ENCODE measurements at places on chromosomes 5 and 9. TPM values are rescaled to one million over a fixed set of nuclear protein-coding genes. Genes with fewer than 3 reads are reported as not detected.
A peak's percentile ranks its signal among the peaks of the same experiment; 100 is the strongest.

- DNase-seq, result peak; percentile 58
Observed at GRCh38 chr5:172793577-172794488, 22.8 kb upstream of the DUSP1 start.

- no peak for DNase-seq
Observed at GRCh38 chr5:1468629-1469527, 23.6 kb upstream of the SLC6A3 start.

DNA sequence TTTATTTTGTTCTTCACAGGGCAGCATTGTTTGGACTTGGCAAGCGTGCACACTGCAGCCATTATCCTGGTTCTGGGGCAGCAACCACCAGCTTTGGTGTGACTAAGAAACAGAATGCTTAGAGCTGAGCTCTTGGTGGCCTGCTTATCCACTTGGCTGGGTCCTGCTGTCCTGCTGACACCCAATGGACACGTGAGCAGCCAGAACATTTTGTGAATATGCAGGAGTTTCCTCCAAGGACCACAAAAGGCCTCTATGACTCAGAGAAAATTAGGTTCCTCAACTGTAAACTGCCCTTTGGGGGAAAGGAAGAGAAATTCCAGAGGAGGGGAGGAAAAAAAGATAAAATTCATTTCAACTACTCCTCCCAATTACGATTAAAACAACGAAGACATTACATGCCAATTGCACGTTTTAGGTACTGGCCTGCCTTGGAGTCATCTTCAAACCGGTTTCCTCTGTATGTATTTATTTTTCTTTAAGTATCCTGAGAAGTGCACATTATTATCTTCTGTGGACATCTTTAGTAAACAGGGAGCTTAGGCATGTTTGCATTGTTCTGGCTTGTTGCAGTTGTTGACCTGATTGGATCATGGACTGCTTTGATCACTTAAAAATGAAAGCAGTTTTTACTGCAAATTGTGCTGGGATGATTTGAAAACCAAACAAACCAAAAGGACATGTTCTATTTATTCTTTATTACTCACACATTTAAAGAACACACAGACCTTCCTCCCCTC is 82.3 kb upstream of the TLE4 start:
- peak; percentile 90 for DNase-seq

GRCh38 chr5:154861946-154862345 is 3.5 kb downstream of the CNOT8 start:
- no peak for DNase-seq

GRCh38 chr9:133477992-133478850 is 678 bp downstream of the SLC2A6 start:
- DNase-seq, result peak; percentile 58

- DNase-seq, result no peak
Observed at GRCh38 chr5:123783421-123783820, 271.4 kb downstream of the CSNK1G3 start.

GRCh38 chr5:134371834-134372340 is 518 bp downstream of the UBE2B start:
- peak; percentile 57 for DNase-seq

DNA sequence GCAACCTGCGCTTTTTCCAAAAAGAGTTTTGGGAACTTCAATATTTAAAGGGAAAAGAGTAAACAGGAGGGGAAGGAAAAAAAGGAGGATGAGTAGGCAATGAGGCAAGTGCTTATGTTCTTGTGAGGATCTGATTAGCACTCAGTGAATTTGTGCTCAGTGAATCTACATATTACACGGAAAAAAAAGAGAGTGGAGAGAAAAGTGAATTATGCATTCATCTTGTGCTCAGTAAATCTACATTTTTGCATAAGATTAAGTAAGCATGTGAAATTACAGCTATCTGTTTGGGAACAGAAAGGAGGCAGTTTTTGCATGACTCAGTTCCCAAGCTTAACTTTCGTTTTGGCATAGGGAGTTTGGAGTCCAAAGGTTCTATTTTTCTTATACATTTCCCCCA is 170.1 kb downstream of the CDH10 start:
- DNase-seq, result no peak

DNA sequence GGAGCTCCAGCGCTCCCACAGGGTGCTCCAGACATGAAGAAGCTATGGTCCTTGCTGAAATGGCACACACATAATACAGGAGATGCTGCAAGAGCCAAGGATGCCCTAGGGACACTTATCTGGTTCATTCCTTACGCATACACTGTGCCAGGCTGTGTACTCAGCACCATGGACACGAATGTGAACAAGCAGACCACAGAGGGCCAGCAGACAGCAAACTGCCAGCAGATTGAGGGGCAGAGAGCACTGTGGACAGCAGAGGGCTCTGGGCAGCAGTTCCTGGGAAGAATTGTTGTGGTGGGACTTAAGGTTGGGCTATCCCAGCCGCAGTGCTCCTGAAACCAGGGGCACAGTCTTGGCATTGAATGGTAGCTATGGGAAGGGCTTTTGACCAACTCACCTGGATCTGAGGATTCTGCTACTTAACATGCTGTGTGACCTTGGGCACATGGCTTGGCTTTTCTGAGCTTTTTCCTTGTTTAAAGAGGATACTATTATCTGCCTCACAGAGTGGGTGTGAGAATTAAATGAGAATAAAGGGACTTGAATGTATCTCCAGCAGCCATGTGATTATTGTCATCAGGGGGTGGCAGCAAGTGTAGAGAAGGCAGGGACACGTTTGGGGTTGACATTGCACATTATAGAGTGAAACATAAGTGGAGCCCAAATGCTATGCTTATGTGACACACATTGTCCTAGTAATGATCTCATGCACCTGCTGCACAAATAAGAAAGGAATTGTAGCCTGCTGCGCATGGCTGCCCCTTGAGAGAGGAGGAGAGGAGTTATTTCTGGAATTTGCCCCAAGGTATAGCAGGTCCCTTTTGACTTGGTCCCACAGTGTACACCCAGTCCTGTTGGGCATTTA is 30.1 kb downstream of the PPARGC1B start:
- peak; percentile 63 for DNase-seq

DNA sequence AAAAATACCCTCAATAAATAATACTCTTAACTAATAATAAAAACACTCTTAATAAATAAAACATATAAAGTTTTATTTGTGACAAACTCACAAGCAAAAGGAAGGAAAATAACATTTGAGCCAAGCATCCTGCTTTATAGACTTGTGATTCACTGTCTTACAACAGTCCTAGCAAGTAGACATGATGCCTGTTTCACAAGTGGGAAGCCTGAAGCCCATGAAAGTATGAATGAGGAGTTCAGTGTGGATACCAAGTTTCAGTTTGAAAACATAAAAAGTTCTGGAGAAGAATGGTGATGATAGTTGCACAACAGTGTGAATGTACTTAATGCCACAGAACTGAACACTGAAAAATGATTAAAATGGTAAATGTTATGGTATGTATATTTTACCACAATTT is 10.9 kb downstream of the HABP4 start:
- DNase-seq, result peak; percentile 39

- DNase-seq, result peak; percentile 83
Observed at GRCh38 chr9:14251154-14252071, 62.5 kb downstream of the NFIB start.

- no peak for DNase-seq
Observed at GRCh38 chr9:20178197-20178596, 389.4 kb upstream of the SLC24A2 start.

DNA sequence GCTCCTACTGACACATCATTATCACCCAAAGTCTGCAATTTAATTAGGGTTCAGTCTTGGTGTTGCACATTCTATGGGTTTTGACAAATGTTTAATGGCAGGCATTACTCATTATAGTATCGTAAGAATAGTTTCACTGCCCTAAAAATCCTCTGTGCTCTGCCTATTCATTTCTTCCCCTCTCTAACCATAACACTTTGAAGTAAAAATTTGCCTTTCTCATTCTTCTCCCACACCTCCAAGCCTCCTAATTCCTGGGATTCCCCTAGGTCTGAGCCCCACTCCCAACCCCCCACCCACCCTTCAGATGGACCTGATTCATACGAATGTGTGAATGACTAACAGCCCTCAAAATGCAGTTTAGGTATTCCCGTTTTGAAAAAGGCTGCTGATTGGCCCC is 18.4 kb downstream of the ENC1 start:
- DNase-seq, result no peak

DNA sequence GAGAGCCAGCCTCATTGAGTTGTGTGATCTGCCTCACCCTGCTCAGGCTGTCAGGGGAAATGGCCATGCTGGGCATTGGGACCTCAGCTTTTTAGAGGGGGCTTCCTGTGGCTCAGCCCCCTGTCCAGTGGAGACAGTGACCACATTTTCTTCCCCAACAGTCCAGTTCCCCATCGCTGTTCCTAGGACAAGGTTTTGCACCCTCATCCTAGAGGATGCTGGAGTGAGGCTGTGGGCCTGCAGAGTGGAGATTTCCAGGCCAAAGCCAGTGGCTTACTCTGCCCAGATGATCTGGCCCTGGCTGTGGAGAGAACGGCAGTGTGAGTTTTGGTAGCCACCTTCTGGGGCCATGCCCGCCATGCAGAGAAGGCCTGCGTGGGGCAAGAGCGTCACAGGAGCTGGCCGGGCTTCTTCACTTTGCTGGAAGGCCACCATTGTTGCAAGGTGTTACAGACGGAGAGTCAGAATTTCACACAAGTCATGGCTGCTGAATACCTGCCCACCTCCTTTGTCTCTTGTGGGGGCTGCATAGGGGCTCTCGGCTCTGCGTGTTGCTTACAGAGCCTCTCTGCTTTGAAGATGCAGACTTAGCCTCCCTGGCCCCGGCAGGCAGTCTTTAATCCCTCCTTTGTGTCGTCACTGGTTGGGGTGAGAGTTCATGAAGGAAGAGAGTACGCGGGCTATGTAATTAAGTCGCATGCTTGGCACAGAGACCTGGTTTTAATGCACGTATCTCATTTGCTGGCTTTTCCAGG is 35.2 kb upstream of the PITX1 start:
- DNase-seq, result no peak

- DNase-seq, result peak; percentile 45
Observed at GRCh38 chr5:14417792-14418765, 163.5 kb upstream of the OTULINL start.

GRCh38 chr5:75018805-75019587 is 33.4 kb downstream of the GCNT4 start:
- DNase-seq, result no peak

GRCh38 chr5:96962540-96962991 is 26.7 kb downstream of the LNPEP start:
- DNase-seq, result peak; percentile 18

DNA sequence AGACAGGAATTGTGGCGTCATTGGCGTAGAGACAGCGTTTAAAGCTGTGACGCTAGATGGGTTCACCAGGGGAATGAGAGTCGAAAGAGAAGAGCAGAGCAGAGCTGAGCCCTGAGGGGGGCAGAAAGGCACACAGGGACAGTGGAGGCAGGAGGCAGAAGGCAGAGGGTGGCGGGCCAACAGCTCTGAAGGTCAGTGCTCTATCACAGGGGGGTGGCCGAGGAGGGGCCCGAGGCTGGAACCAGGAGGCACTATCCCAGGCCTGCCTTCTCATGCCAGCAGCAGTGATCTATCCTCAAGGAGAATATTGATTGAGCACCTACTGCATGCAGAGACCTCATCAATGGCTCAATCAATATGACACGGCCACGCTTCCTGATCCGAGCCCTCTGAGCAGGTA is 132.4 kb downstream of the KCNIP1 start:
- DNase-seq, result no peak

- no peak for DNase-seq
Observed at GRCh38 chr5:154818471-154819116, 31.8 kb downstream of the FAXDC2 start.

GRCh38 chr9:4499917-4500316 is 9.6 kb downstream of the SLC1A1 start:
- DNase-seq, result no peak

- no peak for DNase-seq
Observed at GRCh38 chr9:123416176-123416575, 60.2 kb downstream of the CRB2 start.

- peak; percentile 70 for DNase-seq
Observed at GRCh38 chr5:126531543-126532120, 63.4 kb downstream of the ALDH7A1 start.

- DNase-seq, result no peak
Observed at GRCh38 chr5:58239045-58239444, 220.8 kb downstream of the PLK2 start.

GRCh38 chr5:150162142-150162513 is 4.5 kb upstream of the CDX1 start:
- DNase-seq, result no peak

DNA sequence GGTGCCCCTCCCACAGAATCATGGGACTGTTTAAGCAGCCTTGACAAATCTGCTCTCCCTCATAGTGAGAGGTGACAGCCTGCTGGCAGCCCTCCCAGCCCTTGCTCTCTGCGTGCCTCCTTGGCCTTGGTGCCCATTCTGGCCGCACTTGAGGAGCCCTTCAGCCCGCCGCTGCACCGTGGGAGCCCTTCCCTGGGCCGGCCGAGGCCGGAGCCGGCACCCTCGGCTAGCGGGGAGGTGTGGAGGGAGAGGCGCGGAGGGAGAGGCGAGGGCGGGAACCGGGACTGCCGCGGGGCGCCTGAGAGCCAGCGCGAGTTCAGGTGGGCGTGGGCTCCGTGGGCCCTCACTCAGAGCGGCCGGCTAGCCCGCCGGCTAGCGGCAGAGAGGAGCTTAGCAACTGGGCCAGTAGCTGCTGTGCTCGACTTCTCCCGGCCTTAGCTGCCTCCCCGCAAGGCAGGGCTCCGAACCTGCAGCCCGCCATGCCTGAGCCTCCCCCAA is 125.9 kb upstream of the MYO10 start:
- DNase-seq, result no peak

GRCh38 chr5:140391312-140391711 is 10.3 kb upstream of the ANKHD1 start:
- DNase-seq, result no peak

DNA sequence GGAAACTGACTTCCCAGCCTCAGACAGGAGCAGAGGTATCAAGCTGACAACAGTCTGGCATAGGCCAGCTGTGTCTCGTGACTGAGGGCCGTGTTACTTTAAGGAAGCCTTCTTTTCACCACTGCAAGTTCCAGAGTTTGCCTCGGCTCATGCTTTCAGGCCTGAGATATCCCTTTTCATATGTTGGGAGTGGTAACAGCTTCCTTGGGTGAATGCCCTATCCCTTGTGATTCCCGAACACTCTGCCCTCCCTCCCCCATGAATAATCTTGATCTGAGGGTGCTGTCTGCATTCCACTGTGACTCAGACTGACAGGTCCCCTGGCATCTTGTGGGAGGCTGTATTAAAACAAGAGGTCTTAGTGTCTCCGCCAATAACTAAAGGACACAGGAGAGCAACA is 49.7 kb upstream of the ARL15 start:
- peak; percentile 82 for DNase-seq

- no peak for DNase-seq
Observed at GRCh38 chr9:136667940-136668760, 5.4 kb downstream of the EGFL7 start.

GRCh38 chr9:125487842-125488241 is 219.2 kb downstream of the MAPKAP1 start:
- no peak for DNase-seq

- DNase-seq, result no peak
Observed at GRCh38 chr9:81694541-81694940, 5.2 kb upstream of the TLE1 start.

Gene GALNT12
- 3.2 TPM for total RNA-seq

Gene TMOD1
- 1.3 TPM for total RNA-seq

Gene HRCT1
- total RNA-seq, result not detected

Gene SPATA31E1
- total RNA-seq, result not detected

Gene LVRN
- 0.20 TPM for total RNA-seq

Gene ARHGEF39
- 7.6 TPM for total RNA-seq

Gene BTNL8
- total RNA-seq, result 0.12 TPM

Gene EDIL3
- total RNA-seq, result 45.8 TPM

Gene ARSI
- total RNA-seq, result not detected

Gene PLK2
- 120 TPM for total RNA-seq

Gene ZNF366
- not detected for total RNA-seq

Gene PCDHGB1
- total RNA-seq, result 10.9 TPM

All from RPMI7951 (cell line).